Activated CD8-positive, alpha-beta memory T cell treated with anti-CD3 and anti-CD28 coated beads for 48 hours (primary cell): ENCODE measurements at places on chromosomes 16 and 17.

GRCh38 chr16:87924811-87925670 lies 11.3 kb downstream of the CA5A start:
- DNase-seq: no peak

DNA sequence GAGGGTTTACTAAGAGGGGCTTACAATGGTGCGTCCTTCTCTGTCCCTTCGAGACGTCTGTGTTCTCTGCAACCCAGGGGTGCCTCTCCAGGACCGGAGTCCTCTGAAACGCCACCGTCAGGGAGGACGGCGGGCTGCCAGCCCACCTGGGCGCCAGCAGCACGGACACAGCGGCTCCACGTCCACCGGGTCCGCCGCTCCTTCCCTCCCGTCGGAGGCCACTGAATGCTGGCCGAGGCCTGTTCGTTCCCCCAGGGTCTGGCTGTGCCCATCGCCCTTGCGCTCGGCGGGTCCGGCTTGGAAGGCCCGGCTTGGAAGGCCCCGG lies 403 bp downstream of the TEPSIN start:
- DNase-seq: no peak

GRCh38 chr16:1687427-1688316 lies 9.6 kb downstream of the JPT2 start:
- no peak for DNase-seq

GRCh38 chr17:45680360-45680759 lies 103.8 kb upstream of the CRHR1 start:
- no peak for DNase-seq

- no peak for DNase-seq
Observed at GRCh38 chr16:54627616-54628015, 303.0 kb upstream of the IRX5 start.

DNA sequence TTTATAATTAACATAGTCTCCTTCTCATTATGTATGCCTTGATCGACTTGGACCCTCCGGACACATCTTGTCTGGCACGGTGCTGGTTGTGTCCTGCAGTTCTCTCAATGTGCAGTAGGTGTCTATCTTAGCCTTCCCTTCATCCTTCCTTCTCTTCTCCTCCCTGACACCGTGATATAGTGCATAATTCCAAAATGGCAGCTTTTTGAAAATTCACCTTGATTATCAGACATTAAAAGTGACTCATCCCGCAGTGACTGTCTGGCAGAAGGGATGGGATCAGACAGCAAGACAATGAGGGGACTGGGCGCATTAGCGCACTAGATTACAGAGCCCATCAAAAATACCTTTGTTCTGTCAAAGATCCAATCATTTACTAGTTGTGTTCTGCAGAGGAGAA lies 70.0 kb upstream of the PMFBP1 start:
- DNase-seq: no peak

- DNase-seq: peak; percentile 75
Observed at GRCh38 chr16:48385253-48386150, at the start of gene SIAH1. SIAH1 (minus strand) TSS chr16:48385413; CDS start chr16:48362428, 22,985 bp downstream.
